ENCODE measurements at places on chromosomes 11 and 22. TPM values are rescaled to one million over a fixed set of nuclear protein-coding genes. Genes with fewer than 3 reads are reported as not detected.

The GSTT2 gene
- total RNA-seq: 0.84 TPM

The MIAT gene
- 0.39 TPM for total RNA-seq

The DBX1 gene
- not detected for total RNA-seq

The NXPE2 gene
- 0.39 TPM for total RNA-seq

The ENTHD1 gene
- not detected for total RNA-seq

The NELL1 gene
- 0.12 TPM for total RNA-seq

DNA sequence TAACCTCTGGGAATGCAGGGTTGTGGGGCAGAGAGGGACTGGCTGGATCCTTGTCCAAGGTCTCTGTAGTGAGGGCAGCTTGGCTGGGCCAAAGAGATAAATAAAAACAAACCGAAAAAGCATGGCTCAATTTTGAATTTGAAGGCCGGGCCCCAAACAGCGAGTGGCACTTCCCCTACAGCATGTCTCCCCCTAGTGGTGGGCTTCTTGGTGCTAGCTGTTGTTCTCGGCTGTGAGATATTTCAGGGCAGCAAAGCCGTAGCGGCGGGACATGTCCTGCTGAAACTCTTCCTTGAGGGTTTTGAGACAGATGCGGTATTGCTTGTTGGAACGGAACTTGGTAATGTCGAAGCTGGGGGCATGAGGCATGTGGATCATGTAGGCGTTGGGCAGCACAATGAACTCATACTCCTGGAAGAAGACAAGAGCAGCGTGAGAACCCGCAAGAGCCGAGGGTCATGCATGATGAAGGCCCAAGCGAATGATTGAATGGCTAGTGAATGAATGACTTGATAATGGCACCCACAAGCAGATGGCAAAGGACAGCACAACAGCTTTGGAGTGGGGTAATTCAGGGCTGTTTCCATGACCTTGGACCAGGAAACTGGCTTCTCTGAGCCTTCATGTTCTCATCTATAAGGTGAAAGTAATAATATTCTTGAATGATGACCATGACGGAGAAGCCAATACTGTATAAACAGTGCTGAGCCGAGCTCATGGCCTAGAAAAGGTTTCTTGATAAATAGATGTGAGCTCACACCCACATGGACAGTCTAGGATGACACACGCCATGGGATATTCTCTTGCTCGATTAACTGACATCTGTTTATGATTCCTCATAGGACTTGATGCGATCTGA is 216.3 kb upstream of the SYN3 start:
- no peak for DNase-seq

DNA sequence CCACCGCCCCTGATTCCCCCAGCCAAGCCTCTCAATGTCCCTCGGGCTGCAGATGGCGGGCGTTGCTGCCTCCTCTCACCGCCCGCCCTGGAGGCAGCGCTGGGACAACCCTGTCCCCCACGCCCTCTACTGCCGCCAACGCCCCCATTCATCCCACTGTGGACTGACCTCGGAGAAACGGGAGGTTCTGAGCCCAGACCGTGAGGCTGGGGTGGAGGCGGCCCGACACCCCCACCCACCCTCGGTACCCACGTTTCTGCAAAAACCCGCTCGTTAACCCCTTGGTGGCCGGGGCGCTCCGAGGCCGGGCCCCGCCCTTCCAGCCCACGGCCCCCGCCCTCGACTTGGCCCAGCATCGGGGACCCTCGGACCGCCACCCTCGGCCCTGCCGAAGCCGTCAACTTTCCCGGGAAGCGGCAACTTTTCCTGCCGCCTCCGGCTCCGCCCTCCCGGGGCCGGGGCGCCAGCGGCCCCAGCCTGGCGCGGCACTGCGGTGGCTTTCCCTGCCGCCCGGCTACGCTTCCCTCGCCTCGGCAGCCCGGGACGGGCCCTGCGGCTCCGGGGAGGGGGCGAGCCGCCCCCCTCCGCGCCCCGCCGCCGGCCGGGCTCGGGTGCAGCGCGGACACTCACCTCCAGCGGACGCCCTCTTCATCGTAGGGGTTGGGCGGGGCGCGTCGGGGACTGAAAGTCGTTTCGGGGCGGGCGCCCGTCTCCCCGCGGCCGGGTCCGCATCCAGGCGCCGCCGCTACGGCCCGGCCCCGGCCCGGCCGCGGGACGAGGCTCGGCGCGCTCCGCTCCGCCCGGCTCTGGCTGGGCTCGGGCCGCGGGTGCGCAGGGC is 458 bp downstream of the RTN4R start:
- no peak for DNase-seq

DNA sequence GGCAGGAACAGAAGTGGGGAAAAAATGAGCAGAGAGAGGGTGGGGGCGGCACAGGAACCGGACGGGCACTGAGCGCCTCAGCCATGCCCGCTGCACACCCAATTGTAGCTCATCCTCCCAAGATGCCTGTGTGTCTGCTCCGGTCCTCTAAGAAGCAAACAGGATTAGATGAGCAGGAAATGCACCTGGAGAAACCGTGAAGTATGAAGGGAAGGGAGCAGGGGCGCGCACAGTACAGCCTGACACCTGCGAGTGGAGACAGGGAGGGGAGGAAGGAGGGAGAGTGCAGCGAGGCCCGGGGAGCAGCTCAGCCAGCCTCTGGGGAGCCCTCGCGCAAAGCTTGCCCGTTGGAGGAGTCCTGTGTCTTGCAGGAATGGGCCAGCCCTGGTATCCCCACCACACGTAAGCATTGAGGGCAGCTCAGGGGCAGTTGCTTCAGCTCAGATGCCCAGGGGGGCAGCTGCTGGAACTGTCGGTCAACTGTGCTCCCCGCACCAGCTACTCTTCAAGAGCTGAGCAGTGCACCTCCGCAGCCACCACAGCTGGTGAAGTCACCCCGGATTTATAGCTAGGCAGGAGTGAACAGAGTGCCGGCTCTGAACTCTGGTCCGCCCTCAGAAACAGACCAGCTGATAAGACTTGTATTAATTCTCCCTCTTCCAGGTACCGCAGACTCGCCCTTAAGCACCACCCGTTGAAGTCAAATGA is 7.0 kb downstream of the DNAJB13 start:
- no peak for DNase-seq

GRCh38 chr22:17434856-17435255 is 65.6 kb downstream of the CECR2 start:
- DNase-seq: no peak

DNA sequence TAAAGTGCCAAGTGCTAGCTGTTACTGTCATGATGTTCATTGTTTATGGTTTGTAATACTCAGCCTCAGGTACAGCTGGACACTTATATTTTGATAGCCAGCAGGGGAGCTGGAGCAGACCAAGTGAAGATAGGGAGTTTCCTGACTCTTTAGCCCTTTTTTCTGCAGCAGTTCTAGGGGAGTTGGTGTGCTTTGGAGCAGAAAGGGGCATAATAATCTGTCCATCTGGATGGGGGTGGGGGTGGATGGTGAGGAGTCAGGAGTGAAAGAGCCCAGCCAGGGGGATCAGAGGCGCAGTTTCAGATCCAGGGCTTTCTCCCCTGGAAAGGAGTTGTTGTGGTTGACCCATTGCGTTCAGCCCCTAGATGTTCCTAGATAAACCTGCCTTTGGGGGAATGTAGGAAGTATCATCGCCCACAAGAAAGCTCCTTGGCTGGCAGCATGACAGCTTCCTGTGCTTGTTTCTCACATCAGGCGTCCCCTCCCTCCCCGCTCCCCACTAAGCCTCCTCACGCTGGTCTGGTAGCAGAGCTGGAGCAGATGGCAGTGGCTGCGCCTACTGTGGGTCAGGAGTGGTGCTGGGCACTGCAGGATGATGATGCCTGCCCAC is 41.9 kb downstream of the MED15 start:
- DNase-seq: peak; percentile 64

DNA sequence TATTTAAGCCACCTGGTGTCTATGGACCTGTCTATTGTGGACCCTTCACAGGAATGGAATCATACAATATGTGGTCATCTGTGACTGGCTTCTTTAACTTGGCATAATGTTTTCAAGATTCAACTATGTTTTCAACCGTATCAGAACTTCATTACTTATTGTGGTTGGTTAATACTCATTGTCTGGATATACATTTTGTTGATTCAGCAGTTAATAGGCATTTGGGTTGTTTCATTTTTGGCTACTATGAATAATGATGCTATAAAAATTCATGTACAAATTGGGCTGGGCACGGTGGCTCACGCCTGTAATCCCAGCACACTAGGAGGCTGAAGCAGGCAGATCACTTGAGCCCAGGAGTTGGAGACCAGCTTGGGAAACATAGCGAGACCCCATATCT is 2.5 kb upstream of the RAPSN start:
- no peak for DNase-seq

GRCh38 chr11:16526947-16527346 is 170.6 kb upstream of the SOX6 start:
- no peak for DNase-seq

- DNase-seq: peak; percentile 70
These were observed 633.0 kb downstream of the TBC1D22A start for GRCh38 chr22:47395481-47395880.

GRCh38 chr11:102632026-102632425 is 6.9 kb upstream of the MMP20 start:
- DNase-seq: no peak

GRCh38 chr11:68542617-68543016 is 82.1 kb downstream of the PPP6R3 start:
- DNase-seq: peak; percentile 73

- DNase-seq: no peak
These were observed 43.5 kb downstream of the CD44 start for GRCh38 chr11:35182317-35182939.

DNA sequence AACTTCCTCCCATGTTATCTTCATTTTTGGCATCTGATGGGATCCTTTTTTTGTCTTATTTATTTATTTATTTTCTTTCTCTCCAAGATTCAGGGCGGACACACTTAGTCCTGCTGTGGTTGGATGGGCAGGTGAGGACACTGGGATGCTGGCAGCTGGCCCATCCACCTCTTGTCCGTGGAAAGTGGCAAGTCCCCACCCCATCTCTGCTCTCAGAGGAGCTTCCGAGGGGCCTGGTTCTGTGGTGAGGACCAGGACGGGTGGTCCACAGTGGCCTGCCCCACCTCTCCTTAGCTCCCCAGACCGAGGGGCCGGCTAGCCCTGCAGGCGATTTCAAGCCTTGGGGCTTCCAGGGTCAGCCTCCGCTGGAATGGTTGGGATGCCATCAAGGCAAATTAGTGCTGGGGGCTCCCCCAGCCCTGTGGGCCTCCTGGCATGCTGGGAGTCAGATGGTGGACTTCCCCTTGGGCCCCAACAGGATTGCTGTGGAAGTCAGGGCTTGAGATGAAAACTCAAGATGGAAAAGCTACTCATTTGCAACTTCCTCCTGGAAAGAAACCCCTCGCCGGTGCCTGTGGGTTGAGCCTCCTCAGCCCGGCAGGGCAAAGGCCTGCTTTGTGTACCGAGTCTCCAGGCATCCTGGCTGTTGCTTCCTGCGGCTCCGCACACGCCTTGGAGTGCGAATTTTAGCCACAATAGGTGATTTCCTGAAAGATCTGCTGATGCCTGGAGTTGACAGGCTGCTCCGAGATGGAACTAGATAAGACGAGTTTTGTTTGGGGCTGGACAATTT is 31.2 kb upstream of the LINC01488 start:
- DNase-seq: no peak

DNA sequence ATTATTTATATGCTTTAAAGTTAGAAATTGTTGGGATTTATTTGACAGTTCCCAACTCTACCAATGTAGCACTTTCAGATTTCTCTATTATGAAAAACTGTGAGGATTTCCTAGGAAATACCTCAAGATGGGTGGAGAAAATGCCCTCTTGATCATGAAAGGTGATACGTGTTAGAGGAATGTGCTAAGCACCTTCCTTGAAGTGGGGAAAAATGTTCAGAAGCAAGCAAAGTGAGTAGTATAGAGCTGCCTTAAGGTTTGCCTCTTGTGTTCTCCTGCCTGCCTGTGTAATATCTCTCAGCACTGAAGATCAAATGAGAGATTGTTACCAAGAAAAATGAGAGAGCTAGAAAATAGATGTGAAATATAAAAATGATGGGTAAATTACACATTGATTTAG is 58.2 kb downstream of the YAP1 start:
- DNase-seq: no peak

DNA sequence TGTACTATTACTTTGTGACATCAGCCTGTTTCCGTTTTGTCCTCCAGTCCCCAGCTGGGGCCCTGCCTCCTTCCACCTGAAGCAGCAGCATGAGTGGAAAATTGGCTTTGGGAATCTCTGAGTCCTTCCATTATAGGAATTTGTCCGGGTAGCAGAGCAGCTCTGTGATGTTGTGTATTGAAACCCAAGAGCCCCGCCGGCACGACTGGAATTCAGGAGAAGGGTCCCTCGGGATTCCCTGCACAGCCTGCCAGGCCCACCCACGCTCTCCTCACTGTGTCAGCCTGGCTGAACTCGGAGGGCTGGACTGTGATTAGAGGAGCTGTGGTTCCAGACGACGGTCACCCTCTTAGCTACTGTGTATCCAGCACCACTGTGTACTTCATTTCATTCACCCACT is 18.8 kb upstream of the TSPAN18 start:
- no peak for DNase-seq

GRCh38 chr11:131160846-131161245 is 209.6 kb upstream of the NTM start:
- no peak for DNase-seq

DNA sequence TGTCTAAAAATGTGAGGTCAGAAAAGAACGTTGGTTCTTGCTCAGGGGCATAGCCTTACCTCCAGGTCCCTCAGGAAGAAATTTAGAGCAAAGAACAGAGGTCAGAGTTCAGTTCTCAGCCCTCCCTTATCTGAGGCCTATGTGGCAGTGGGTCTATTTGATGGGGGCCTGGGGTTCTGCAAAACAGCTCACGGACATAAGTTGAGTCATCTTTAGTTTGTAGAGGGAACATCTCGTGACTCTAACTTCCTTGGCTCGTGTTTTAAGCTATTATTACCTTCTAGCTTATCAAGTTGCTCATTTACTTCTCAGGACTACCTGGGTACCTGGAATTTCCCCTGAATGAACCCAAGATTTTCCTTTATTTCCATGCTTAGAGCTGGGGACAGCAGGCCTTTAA is 91.3 kb upstream of the AMOTL1 start:
- no peak for DNase-seq

DNA sequence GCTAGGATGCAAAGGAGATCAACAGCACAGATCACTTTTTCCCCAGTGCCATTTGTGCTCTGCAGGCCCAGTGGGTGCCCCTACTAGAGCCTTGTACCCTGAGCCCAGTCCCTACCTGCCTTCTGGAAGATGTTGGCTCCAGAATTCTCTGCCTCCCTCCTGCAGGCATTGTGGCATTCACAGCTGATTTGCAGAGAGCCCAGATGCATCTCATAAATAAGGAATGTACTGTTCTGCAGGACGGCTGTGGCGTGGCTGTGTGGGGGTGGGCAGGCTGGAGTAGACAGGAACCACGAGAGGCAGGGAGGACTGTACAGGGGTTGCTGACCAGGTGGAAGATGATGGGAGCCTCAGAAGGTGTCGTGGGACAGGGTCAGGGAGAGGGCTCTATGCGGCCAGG is 11.2 kb upstream of the MIAT start:
- peak; percentile 42 for DNase-seq
